Fibroblast of the aortic adventitia (primary cell): ENCODE measurements at places on chromosomes 7 and 10.

- DNase-seq, result no peak
Measured at GRCh38 chr7:80249619-80250295, 115.1 kb downstream of the GNAI1 start.

DNA sequence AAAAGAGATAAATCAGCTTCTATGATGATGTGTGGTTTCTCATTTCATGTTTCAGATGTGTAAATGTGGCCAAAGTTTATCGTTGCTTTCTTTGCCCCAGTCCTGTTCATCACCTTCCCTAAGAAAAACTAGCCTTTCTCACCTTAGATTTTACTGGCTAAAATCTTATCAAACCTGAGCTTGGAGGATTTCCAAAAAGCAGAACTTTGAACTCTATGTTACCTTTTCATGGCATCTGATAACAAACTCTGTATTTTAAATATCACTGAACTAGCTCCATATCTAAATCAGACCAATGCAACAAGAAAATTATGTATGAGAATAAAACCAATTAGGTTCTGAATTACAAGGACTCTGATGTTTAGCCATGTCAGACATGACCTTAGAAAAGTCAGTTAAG lies 323.4 kb upstream of the DGKB start:
- no peak for DNase-seq

DNA sequence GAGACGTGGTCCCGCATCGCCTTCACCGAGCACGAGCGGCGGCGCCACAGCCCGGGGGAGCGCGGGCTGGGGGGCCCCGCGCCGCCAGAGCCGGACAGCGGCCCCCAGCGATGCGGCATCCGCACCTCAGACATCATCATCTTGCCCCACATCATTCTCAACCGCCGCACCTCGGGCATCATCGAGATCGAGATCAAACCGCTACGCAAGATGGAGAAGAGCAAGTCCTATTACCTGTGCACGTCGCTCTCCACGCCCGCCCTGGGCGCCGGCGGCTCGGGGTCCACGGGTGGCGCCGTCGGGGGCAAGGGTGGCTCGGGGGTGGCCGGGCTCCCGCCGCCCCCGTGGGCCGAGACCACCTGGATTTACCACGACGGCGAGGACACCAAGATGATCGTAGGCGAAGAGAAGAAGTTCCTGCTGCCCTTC lies 737 bp downstream of the CNNM2 start:
- DNase-seq, result no peak

- no peak for DNase-seq
Measured at GRCh38 chr10:28127881-28128280, 129.0 kb upstream of the ODAD2 start.

- DNase-seq, result peak; percentile 13
Measured at GRCh38 chr7:85095366-85095765, 91.5 kb downstream of the SEMA3D start.
